ENCODE measurements at places on chromosomes 5 and 9.

DNA sequence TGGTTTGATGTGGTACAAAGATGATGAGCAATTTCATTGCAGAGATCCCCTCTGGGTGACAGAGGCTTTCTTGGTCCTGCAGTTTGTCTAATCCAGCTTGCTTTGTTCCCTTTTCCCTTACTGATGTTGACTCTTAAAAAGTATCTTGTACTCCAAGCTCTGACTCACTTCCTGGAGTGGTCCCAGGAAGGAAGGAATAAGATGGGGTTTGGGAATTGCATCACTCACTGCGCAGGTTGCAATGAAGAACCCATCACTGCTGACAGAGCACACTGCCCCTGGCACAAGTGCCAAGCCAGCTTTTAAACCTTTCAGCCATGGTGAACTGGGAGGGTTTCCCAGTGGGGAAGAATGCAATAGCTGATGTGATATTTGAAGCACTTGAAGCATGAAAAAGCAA, 662.2 kb upstream of the CTNND2 start:
- no peak for DNase-seq

DNA sequence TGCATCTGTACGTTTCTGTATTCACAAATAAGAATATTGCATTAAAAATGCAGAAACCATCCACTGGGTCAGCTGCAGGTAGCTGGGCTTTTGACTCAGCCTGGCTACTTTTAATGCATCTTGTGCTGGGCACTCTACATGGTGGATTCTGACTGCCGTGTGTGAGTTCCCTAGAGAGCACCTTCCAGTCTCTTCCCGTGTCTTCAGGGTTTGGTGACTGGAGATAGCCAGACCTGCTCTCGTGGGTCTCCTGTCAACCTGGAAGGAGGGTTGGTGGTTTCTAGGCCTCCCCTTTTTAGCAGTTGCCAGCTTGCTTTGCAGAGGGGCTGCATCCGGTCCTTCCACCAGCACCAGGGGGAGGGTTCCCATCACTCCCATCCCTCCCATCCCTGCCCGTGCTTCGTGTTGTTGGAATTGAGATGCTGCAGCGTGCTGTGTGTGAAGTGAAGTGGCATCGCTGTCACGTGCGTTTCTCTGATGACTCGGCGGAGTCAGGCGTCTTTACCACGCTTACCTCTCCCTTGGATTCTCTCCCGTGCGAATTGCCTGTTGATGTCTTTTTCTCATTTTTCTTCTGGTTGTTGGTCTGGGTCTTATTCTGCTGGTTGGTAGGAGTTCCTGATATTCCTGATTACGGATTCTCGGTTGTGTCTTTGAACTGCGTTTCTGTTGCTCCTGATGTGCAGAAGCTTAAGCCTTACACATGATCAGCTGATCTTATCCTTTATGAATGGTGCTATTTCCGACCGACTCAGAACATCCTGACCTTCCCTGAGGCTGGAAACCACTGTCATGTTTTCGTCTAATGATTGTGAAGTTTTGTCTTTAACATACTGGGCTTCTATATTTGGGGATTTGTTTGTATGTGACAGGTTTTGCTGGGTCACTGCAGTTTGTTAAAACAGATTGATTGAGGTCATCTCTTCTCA, 16.9 kb downstream of the FBXW5 start:
- DNase-seq: peak; percentile 42

- DNase-seq: peak; percentile 88
These were observed 287.8 kb upstream of the RASA1 start for GRCh38 chr5:86979811-86980411.

- no peak for DNase-seq
These were observed 20.4 kb downstream of the CDK5RAP2 start for GRCh38 chr9:120559546-120559945.

DNA sequence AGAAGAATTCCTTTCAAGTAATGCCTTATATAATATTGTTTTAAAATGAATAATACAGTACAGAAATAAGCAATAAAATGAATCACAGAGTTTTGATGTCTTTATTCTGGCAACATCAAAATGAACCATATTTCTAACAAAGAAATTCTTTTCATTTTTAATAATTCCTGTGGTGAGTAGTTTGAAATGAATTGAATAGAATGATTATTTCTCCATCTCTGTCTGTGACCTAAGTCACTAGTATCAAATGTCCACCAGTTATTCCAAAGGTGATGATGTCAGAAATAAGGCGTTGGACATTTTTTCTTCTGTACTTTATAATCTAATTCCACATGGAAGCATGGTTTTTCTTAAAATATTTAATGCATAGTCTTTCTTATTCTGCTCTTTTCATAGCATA, 106.2 kb downstream of the ADAMTSL1 start:
- no peak for DNase-seq

DNA sequence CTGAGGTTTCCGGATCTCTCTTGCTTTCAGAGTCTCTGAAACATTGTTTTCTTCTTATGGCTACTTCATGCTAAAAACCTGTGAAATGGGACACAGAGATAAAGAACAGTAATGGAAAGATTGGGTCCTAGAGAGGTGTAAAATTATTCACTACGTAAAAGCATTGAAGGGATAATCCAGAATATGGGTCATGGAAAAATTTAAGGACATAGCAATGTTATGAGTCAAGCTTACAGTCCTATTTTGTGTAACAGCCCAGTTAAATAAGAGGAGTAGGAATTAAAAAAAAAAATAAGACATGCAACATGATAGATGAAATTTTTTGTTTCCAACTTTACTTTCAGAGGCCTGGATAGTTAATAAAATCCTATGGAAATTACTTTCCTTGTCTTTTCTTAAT, 61.9 kb upstream of the ELL2 start:
- no peak for DNase-seq

DNA sequence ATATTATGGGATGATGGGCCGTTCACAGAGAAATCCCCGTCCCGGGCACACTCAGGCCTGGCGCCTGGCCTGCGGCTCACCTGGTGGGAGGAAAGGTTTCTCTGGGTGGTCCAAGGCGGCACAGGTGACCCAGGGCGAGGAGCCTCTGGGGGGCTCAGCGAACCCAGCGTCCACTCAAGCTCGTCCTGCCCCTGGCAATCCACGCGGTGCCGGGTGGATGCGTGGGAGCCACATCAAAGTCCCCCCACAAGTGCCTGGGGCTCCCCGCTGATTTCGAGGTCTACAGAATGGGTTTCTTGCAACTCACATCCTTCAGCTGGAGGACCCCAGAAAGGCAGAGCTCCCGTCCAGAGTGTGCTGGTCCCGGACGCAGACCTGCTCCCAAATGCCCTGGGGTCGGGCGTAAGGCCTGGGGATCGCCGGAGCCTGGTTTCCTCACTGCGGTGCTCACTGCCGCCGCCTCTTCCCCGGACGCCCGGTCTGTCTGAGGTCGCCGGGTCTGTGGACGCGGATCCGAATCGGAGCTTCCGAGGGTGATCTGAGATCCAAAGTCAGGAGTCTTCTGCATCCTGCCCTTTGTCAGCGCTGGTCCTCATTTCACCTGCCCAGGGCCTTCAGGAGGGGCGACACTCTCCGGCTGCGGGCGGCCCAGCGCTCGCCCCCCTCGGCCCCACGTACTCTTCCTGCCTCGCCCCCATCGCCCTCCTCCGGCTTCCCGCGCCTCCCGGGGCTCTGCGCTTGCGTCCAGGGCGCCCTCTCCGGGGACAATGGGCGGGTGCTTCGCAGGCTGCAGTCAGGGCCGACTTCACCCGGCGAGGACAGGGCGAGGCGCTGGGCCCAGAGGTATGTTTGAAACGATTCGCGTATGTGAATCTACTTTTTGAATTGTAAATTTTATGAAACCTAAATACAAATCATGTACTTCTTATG, 20.0 kb upstream of the RUFY1 start:
- peak; percentile 71 for DNase-seq

DNA sequence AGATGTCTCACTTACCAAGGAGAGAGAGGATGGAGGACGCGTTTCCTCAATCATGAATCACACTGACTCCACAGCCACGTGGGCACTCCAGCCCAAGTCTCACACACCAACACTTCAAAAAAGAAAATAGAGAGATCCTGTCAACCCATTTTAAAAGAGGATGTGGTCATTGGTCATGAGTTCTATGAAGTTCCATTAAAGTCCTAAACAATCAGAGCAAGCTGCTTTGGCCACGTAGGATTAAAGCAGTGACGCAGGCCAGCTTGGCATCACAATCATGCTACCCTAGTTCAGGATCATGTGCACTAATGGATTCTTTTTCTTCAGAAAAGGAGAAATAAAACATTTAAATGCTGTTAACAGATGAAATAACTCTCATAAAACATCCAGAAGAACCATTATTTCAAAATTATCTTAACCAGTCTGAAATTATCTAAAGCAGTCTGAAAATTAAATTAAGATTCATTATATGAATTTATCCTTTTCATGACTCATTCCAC, 108.1 kb downstream of the SEMA5A start:
- peak; percentile 65 for DNase-seq

DNA sequence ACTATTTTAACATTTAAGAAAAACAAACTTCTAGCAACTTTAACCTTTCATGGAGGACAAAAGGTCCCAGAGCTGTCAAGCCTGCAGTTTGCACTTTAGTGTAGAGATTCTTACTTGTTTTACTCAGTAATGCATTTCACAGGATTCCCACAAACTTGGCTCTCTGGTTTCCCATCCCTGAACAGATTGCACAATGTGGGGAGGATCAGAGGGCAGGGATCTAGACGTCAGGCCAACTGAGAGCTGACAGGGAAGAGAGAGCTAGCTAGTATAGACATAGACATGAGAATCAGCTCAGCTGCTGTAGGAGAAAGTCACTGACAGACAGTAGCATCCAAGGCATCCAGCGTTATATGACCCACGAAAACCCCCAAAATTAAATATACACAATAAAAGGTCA, 20.9 kb upstream of the BNIP1 start:
- DNase-seq: no peak

DNA sequence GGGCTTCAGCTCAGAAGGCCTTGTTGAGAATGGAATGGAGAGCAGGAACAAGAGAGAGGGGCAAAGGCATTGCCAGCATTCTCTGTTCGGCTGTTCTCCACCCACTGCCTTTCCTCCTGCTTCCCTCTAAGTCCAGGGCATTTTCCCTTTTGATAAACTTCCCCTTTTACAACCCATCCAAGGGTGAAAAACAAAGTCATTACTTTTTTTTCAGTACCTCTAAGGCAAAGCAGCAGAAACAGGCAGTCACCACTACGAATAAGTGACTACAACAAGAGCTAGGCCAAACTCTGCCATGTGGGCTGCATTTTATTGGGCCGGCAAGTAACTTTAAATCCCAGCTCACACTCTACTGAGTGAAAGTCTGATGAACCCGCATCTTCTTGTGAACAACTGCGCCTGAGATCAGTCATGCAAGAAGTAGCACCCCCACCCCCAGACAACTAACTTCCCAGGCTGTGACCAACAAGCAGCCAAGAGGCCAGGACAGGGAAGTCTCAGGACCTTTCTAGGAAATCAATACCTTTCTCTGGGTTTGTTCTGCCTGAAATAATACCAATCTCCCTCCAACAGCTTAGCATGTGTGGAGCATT, 13.1 kb downstream of the IL7R start:
- peak; percentile 71 for DNase-seq

DNA sequence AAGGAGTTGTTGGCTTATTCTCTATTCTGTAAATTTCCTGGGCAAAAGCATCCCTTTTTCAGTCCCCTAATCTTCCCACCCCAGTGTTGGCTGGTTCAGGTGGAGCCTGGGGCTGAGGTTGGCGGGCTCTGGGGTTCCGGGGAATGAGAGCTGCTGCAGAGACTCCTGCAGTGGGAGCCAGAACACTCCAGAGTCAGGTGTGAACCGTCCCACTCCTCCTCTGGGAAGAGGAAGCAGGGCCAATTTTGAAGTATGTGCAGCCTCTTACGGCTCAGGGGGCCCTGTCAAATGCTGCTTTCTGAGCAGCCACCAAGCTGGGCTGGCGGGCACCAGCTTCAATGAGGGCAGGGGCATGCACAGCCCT, 42.8 kb downstream of the JADE2 start:
- DNase-seq: no peak

GRCh38 chr9:14713187-14713767, 9.3 kb downstream of the CER1 start:
- no peak for DNase-seq

GRCh38 chr9:37954581-37954981, 50.7 kb upstream of the SLC25A51 start:
- DNase-seq: no peak

- DNase-seq: no peak
These were observed 21.5 kb downstream of the GABBR2 start for GRCh38 chr9:98686961-98687855.

DNA sequence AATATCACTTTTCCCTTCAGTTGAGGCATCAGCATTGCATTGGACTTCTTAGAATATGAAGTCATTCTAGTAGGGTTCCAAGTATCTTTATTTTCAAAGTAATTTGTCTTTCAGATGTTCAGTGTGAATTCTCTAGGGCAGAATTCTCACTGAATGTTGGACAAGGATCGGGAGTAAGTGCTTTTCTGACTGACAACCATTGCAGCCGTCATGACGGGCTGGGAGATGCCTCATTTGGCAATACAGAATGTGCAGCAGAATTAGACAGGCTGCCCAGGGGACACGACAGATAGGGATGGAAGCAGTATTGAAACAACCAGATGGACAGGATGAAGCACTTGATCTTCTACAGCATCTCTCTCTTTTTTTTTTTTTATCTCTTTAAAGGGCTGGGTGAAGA, 129.0 kb downstream of the ICE1 start:
- no peak for DNase-seq

DNA sequence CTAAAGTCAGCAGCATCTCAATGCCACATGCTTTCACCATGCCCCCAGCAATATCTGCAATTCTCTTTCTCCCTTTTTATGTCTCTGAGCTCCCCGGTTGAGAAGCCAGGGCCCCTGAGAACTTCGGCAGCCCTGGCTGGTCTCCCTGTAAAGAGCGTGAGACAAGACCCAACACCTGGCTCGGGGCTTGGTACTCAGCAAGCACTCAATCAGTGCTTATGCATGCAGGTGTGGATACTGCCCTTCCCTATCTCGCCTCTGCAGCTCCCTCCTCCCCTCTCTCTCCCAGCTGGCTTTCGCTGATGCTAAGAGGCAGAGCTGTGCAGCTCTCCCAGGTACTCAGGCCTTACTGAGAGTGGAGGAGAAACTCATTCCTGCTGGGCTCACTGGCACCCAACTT, 41.7 kb upstream of the AKNA start:
- DNase-seq: no peak

- DNase-seq: no peak
These were observed 6.8 kb downstream of the HSD17B4 start for GRCh38 chr5:119458911-119459632.

GRCh38 chr9:120603010-120603409, 23.0 kb upstream of the CDK5RAP2 start:
- DNase-seq: no peak

DNA sequence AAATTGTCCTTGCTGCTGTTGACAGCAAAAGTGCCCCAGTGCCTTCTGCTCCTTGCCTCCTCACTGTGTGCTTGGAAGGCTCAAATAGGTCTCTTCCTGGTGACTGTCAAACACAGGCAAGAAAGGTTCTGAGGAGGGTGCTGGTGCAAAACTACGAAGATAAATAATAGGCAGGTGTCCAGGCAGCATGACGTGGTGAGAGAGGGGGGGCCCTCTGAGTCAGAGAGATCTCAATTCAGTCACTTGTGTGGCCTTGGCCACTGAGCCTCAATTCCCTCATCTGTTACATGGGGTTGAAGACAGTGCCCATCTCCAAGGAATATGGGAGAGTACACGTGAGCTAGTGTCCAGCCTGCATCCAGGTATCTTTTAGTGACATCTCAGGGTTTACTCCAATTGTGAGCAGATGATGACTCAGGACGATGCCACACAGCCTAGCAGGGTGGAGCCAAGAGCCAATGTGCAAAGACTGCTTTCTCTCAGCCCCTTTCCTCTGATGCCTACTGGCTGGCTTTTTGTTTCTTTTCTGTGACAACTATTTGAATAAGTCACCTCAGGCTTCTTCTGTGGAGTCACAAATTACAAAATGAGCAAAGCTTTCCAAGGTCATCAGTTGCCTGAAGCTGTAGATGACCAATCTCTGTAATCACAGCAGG, 29.7 kb upstream of the SMIM32 start:
- DNase-seq: no peak

- DNase-seq: no peak
These were observed 298.5 kb upstream of the IZUMO3 start for GRCh38 chr9:24844217-24844616.

Data from suppressor macrophage treated with lipopolysaccharide for 4 hours (primary cell).